A172 (cell line): ENCODE measurements at places on chromosomes 6 and 20. TPM values are rescaled to one million over a fixed set of nuclear protein-coding genes. Genes with fewer than 3 reads are reported as not detected.
A peak's percentile ranks its signal among the peaks of the same experiment; 100 is the strongest.

DNA sequence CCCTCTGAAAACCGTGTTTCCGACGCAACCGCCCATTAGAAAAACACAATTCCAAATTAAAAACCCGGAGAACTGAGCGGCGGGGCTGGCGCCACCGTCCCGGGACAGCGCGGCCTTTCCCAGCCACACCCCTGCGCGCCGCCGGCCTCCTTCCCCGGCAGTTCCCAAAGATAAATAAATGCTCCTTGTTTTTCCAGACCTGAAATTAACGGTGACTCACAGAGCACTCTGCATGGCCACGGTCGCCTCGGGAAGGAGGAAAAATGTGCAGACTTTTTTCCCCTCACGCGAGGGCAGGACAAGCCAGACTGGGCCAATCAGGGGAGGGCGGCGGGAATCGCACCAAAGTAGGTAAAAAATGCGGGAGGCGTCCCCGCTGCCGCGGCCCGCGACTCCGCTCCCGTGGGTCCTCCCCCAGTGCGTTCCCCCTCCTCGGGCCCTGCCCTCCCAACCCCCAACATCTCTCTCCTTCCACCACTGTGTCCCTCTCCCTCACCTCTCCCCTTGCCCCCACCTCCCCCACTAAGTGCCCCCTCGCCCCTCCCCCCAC lies 828 bp upstream of the DSTN start:
- DNase-seq, result peak; percentile 93

DNA sequence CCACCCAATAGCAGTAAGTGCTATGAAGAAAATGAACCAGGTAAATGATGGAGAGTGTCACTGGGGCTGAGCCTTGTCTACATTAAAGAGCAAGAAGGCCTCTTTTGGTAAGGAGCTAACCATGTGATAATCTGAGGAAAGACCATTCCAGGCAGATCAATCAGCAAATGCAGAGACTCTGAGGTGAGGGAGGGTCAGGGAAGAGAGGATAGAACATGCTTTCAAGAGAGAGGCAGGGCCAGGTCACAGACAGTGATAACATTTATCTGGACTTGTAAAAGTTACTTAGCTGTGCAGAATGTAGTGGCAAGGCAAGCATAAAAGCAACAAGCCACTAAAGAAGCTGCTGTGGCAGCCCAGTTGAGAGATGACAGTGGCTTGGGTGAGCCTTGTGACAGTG lies 197.3 kb downstream of the TASP1 start:
- no peak for DNase-seq

- no peak for DNase-seq
Observed at GRCh38 chr20:24157213-24157612, 168.6 kb upstream of the GGTLC1 start.

- no peak for DNase-seq
Observed at GRCh38 chr6:87430499-87430898, 22.7 kb downstream of the CFAP206 start.

DNA sequence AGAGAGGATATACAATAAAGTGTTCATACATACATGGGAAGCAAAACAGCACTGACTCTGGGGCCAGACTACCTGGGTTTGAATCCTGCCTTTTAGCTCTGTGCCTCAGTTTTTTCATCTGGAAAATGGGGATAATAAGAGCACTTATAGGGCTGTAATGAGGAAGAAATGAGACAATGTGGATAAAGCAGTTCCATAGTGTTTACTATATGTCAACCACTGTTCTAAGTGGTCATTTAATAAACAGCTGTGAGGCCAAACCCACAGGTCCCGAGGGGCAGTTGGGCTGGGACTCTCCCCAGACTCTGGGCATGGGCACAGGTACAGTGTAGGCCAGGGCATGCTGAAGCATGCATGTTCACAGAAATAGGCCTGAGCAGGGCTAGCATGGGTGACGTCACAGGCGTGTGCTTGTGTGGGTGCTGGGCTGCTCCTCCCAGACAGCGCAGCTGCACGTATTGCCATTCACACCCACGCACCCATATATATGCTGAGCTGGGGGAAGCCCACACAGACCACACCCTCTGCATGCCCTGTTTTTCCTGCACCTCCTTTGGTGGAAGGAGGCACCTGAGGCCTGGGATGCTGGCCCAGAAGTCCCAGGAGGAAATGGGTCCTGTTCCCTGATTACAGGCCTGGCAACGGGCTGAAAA lies 3.5 kb upstream of the PLCG1 start:
- no peak for DNase-seq

DNA sequence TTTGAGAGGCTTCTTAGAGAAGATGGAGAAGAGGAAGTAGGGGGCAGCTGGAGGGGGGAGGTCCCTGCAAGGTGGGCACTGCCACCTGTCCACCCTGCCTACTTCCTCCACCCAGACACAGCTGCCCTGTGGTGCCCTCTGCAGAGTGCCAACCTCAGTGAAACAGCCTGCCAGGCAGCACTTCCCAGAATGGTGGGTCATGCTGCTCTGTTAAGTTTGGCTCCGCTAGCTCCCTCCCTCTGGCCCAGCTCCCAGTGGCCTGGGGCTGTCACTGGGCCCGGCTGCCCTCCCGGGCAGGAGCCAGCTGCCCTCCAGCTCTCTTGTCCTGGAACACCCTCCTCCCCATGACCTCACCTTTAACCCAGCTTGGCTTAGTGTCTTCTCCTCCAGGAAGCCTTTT lies 5.1 kb upstream of the EPB41L1 start:
- no peak for DNase-seq

- DNase-seq, result no peak
Observed at GRCh38 chr20:1825938-1826445, 69.2 kb upstream of the SIRPA start.

DNA sequence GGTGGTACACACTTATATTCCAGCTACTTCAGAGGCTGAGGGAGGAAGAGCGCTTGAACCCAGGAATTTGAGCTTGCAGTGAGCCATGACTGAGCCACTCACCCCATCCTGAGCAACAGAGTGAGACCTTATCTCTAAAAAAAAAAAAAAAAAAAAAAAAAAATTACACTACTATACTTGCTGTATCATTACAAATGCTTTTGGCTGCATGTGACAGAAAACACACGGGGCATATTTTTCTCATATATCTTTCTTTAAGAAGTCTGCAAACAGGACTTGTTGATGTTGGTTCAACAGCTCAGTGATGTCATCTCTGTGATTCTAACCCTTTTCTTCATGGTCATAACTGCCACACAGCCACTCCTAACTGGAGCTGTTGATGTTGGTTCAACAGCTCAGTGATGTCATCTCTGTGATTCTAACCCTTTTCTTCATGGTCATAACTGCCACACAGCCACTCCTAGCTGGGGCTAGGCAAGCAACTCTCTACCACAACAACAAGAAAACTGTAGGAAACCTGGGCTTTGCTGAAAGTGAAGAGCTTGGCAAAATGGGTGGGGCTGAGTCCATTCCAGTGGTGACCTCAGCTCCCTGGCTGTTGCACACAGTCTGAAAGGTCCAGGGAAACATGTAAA lies 19.8 kb downstream of the MTFR2 start:
- DNase-seq, result no peak

DNA sequence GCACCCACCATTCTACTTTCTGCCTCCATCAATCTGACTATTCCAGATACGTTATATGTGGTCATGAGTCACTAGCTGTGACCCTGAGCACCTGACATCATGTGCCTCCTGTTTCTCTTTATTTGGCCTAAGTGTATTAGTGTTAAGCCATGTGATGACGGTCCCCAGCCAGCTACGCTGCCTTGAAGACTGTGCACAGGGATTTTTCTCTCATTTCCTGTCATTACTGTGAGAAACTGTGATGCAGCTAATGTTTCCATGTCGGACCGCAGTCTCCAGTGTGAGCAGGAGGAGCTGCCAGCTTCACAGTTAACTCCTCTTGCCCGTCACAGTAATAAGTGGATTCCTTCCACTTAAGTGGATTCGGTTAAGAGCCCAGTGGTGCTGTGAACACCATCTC lies 9.9 kb upstream of the SPATS1 start:
- DNase-seq, result peak; percentile 31

DNA sequence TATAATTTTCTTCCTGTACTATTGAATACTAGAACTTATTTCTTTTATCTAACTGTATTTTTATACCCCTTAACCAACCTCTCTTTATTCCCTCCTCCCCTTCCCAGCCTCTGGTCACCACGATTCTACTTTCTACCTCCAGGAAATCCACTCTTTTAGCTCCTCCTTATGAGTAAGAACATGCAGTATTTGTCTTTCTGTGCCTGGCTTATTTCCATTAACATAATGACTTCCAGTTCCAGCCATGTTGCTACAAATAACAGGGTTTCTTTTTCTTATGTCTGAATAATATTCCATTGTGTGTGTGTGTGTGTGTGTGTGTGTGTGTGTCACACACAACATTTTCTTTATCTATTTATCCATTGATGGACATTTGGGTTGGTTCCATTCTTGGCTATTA lies 152.3 kb upstream of the OLIG3 start:
- no peak for DNase-seq

HSPA1L gene
- 1.4 and 3.0 TPM in 2 replicates for total RNA-seq

HLA-DMA gene
- total RNA-seq, result 0.78 and 1.2 TPM in 2 replicates

IL20RA gene
- total RNA-seq, result not detected in 2 replicates

PGC gene
- not detected in 2 replicates for total RNA-seq

MRPL14 gene
- total RNA-seq, result 136 and 149 TPM in 2 replicates

IMPG1 gene
- total RNA-seq, result not detected in 2 replicates

EFCAB8 gene
- total RNA-seq, result not detected in 2 replicates

DNAH8 gene
- total RNA-seq, result not detected in 2 replicates
